ENCODE measurements at places on chromosomes 1 and 21. TPM values are rescaled to one million over a fixed set of nuclear protein-coding genes. Genes with fewer than 3 reads are reported as not detected.

DNA sequence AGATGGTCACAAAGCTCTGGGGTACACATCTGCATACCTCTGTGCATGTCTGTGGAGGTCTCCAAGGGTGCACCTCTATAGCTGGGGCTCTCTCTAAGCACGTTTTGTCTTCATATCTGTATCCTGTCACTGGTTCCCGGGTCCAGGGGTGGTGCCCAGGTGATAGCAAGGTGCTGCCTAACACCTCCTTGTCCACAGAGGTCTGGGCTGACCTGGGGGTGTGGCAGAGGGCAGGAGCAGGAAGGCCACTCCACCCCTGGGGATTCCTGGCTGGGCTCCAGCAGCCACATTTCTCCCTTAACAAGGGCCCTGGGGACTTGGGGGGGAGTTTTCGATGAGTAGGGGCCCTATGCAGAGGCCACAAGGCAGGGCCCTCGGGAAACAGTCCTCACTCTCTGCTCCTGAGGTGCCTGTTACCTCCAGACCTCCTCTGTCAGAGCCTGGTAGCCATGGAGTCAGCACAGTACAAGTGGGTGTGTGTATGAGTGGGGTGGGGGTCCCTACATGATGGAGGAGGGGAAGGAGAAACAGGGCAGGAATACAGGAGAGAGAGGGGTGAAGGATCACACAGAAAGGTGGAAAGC, 7.0 kb upstream of the CDCP2 start:
- no peak overlapping the region for H3K4me3 ChIP-seq
- H3K27ac ChIP-seq, result no peak overlapping the region
- H3K27me3 ChIP-seq, result no peaks in the 10 kb centered on the region
- no peaks in the 10 kb centered on the region for H3K36me3 ChIP-seq
- no peak for DNase-seq
- H3K4me1 ChIP-seq, result no peaks in the 10 kb centered on the region

DNA sequence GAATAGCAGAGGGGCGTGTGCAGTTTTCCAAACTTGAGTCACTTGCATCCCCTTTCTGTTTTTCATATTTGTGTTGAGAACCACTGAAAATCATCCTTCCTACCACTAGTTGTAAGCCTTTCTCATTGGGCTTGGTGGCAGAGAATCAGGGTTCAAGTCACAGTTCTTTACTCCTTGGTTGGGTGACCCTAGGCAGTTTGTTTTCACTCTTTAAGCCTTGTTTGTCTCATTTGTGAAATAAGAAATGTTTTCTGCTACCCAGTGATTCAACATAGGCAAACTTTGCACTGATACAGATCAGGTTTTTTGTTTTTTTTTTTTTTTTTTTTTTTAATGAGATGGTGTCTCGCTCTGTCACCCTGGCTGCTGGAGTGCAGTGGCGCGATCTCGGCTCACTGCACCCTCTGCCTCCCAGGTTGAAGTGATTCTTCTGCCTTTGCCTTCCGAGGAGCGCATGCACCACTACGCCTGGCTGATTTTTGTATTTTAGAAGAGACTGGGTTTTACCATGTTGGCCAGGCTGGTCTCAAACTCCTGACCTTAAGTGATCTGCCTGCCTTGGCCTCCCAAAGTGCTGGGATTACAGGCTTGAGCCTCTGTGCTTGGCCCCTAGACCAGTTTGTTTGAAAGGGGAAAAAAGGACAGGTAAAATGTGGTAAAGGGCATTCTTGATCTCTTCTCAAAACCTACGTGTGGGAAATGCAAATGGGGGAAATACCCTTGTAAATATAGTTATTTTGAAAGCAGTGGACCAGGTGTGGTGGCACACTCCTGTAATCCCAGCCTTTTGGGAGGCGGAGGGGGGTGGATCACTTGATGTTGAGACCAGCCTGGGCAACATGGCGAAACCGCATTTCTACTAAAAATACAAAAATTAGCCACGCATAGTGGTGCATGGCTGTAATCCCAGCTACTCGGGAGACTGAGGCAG, 3.2 kb downstream of the CLIC4 start:
- peaks cover 52% of the 10 kb centered on the region for H3K4me1 ChIP-seq
- H3K27me3 ChIP-seq, result no peaks in the 10 kb centered on the region
- no peaks in the 10 kb centered on the region for H3K36me3 ChIP-seq
- H3K27ac ChIP-seq, result peak overlapping the region; percentile 48

- H3K36me3 ChIP-seq, result no peaks in the 10 kb centered on the region
- H3K4me3 ChIP-seq, result no peak overlapping the region
- H3K27me3 ChIP-seq, result no peaks in the 10 kb centered on the region
- DNase-seq, result no peak
- peaks cover 20% of the 10 kb centered on the region for H3K4me1 ChIP-seq
These were observed 73.2 kb upstream of the GADD45A start for GRCh38 chr1:67611846-67612245.

DNA sequence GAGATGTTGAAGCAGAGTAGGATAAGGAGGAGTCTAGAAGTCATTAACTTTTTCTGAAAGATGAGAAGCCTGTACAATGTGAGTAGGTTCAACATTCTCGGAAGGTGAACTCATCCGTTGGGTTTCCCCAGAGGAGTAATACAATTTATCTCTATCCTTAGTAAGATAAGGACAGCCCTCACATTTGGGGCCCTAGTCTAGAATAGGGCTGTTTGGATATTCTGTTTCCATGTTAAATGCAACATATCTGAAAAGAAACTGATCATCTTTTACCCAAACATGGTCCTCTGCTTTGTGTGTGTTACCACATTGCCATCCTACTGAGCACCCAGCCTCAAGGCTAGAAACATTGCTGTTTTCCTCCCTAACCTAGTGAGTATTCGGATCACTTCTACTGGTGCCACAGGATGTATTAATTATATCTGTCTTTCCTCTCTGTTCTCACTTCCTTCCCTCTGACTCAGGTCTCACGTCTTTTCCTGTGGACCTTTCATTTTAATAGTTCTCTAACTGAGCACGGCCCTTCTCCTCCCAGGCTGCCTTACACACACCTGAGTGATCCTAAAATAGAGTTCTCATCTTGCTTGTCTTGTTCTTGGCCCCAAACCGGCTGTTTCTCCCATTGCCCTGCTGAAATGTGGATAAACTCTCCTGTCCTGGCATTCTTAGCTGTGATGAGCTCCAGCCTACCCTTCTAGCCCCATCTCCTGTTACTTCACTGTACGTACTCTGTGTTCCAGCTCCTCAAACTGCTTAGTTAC, 91.7 kb downstream of the CDC14A start:
- no peak for DNase-seq
- no peaks in the 10 kb centered on the region for H3K36me3 ChIP-seq
- H3K27ac ChIP-seq, result no peak overlapping the region
- no peak overlapping the region for H3K4me3 ChIP-seq
- no peaks in the 10 kb centered on the region for H3K27me3 ChIP-seq

DNA sequence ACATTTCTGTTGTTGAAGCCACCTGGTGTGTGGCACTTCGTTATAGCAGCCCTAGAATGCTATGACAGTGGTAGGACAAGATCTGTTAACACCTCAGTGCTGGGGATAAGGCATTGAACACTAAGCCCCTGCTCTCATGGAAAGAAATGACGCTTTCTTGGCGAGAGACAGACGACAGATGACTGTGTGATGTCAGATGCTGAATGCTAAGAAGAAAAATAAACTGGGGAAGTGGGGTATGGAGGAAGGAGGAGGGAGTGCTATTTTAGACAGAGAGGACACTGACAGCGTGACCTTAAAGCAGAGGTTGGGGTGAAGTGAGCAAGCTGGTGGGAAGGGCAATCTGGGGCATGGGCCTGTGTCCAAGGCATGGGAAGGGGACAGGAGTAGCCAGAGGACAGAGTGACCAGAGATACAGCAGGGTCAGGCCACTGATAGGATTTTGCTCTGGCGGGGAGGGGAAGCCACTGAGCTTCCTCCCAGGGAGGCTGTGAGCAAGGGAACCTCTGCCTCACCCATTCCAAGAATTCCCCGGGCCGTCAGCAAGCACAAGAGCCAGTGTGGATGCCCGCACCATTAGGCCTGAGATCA, 15.2 kb downstream of the DOP1B start:
- H3K4me3 ChIP-seq, result no peak overlapping the region
- no peak for DNase-seq
- no peaks in the 10 kb centered on the region for H3K36me3 ChIP-seq

DNA sequence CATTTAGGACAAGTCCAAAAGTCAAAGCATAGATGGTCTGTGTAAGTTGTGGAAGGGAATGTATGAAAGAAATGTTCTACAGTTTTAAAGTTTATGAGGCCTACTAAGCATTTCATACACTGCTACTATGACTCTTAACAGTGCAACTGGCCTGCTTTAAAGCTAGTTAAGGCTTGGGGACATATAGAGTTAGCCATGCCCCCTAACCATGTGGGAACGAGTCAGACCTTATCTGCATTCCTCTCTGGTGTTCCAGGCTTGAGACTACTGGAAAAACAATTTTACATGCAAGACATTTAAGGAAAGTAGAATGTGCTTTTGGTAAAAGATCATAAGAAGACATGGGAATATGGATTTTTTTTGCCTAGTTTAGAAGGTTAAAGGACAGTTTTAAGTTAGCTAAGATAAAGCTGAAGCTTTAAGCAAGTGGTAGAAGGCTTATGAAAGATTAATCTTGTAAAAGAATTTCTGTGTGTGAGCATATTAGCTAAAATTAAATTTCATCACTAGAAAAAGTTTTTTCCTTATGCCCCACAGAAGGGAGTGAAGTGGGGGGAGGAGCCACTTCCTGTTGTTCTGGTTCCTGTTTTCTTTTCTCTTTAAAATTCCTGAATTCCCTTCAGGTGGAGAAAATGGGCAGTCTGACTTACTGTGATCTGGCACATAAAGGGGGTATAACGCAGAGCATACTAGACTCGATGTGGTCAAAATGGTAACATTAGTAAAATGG, 8.9 kb upstream of the CD48 start:
- H3K27me3 ChIP-seq, result no peaks in the 10 kb centered on the region
- H3K4me1 ChIP-seq, result no peaks in the 10 kb centered on the region
- H3K36me3 ChIP-seq, result no peaks in the 10 kb centered on the region
- no peak overlapping the region for H3K4me3 ChIP-seq
- no peak for DNase-seq

The KIFAP3 gene
- 17.3 TPM for total RNA-seq

The SPATA21 gene
- not detected for total RNA-seq
